Stimulated activated CD8-positive, alpha-beta memory T cell treated with anti-CD3 and anti-CD28 coated beads, Interleukin-4, amount 100 ng/mL, for 1 hour (primary cell): ENCODE measurements at places on chromosomes 5 and 9.

DNA sequence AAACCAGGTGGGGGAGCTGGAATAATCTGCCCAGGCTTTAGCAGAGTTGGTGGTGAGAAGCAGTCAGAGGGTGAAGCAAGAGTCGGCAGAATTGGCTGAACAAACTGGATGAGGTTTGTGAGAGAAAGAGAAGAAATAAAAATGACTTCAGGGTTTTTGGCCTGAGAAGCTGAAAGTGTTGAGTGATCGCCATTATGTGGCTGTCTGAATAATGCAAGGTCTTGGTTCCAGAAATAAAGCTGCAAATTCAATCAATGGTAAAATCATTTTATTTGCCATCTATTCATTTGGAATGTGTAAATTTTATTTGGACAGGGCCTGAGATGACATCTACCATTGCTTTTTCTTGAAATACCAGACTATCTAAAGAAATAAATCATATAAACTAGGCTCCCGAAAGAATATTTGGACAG is 50.4 kb upstream of the DAB2 start:
- no peak for DNase-seq

GRCh38 chr5:77972469-77973252 is 196.5 kb upstream of the TBCA start:
- no peak for DNase-seq

DNA sequence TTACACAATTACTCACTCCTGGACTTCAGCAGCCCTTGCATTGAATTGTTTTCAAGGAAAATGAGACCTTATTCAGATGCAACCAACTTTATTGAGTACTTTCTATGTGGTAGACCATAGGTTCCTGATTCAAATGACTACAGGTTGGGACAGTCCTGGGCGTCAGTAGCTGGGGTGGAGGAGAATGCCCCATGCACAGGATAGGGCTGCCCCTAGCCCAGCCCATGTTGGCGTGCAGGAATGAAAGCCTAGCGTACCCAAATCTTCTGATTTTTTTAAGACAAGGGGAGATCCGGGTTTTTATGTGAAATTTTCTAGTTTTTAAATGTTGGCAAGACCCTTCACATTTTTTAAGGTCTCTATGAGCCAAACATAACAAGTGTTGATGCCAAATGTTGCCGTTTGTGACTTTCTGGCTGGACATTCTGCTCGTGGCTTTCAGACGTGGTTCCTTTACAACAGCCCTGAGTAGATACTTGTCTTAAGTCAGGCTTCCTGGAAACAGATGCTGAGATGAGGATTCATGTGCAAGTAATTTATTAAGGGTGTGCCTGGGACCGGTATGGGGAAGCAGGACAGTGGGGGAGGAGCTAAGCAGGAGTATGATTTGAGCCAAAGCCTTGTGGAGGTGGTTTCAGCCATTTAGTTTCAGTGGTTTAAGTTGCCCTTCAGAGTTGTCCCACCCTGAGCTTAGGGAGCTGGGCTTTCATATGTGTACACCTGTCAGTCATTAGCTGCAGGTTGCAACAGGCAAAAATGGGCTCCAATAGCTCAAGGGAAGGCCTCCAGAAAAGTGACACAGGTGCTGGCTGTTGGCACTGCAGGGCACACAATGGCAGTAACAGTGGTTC is 154.1 kb downstream of the NTRK2 start:
- no peak for DNase-seq

- DNase-seq, result no peak
Measured at GRCh38 chr5:127492854-127493738, 24.3 kb upstream of the PRRC1 start.

GRCh38 chr9:137255448-137256114 is 454 bp downstream of the NELFB start:
- no peak for DNase-seq

DNA sequence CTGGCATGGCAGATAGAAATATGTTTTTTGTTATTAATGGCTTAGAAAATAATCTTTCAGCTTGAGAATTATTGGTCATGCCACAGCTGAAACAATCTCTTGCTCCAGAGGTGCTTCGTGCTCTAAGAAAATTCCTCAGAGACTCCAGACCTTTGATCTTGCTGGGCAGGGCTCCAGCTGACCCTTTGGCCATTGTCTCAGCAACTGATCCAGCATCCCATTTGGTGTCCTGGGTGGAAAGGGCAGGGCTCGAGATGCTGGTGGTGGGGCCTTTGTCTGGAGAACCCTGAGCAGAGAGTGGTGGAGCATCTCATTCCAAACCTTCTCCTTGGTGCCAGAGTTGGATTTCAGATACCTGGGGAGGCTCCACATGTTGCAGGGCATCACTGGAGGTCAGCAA is 43.2 kb upstream of the PIK3R1 start:
- no peak for DNase-seq

GRCh38 chr5:137791799-137792198 is 37.6 kb upstream of the HNRNPA0 start:
- no peak for DNase-seq

- no peak for DNase-seq
Measured at GRCh38 chr5:73303148-73304079, 130.4 kb downstream of the TMEM174 start.

GRCh38 chr9:31839273-31839672 is 545.2 kb upstream of the ACO1 start:
- DNase-seq, result no peak

- DNase-seq, result no peak
Measured at GRCh38 chr5:122164831-122165558, 35.6 kb downstream of the ZNF474 start.

- no peak for DNase-seq
Measured at GRCh38 chr9:22084336-22085035, 75.4 kb upstream of the CDKN2B start.

GRCh38 chr5:83133797-83134196 is 56.5 kb downstream of the XRCC4 start:
- no peak for DNase-seq

DNA sequence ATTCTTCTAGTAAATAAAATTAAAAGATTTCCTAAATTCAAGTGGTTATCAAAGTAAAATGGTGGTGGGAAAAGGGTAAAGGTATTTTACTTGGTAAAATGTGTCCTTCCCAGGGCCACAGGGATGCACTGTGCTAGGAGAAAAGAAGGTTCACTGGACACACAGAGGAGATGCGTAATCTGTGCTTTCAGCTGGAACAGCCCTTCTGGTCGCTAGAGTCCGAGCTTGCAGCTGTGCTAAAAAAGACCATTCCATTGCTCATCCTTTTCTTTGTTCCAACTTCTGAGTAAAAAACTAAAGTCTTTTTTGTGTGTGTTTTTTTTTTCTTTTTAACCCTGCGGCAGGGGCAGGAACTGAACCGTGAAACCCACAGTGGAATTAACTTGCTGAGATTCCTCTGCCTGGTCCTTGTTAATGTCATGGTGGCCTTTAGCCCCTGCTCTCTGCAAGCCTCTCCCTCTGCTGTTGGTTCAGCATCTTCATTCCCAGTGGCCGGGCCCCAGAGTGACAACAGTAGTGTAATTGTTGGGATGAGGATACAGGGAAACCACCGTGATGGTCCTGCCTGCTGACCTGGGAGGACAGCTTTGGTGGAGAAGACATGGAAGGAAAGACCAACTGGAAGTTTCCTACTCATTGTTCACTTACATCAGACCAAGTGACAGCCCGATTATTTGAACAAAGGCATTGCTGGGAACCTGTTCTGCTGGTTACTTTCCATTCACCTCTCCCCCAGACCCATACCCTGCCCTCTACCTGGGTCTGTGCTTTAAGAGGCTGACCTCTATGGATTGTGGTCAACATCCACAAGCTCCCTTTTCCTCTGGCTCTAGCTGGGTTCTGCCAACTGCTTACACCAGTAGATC is 31.9 kb upstream of the FSTL4 start:
- DNase-seq, result no peak

GRCh38 chr5:83564069-83564749 is 92.7 kb downstream of the VCAN start:
- no peak for DNase-seq

- no peak for DNase-seq
Measured at GRCh38 chr9:93177676-93178075, 6.3 kb upstream of the WNK2 start.

GRCh38 chr9:84759300-84759750 is 89.8 kb downstream of the NTRK2 start:
- DNase-seq, result no peak

GRCh38 chr5:9187614-9188013 is 358.3 kb downstream of the SEMA5A start:
- DNase-seq, result no peak

GRCh38 chr5:392431-392988 is 50.5 kb upstream of the EXOC3 start:
- peak; percentile 20 for DNase-seq

- DNase-seq, result no peak
Measured at GRCh38 chr9:130254747-130255630, 10.6 kb upstream of the HMCN2 start.

DNA sequence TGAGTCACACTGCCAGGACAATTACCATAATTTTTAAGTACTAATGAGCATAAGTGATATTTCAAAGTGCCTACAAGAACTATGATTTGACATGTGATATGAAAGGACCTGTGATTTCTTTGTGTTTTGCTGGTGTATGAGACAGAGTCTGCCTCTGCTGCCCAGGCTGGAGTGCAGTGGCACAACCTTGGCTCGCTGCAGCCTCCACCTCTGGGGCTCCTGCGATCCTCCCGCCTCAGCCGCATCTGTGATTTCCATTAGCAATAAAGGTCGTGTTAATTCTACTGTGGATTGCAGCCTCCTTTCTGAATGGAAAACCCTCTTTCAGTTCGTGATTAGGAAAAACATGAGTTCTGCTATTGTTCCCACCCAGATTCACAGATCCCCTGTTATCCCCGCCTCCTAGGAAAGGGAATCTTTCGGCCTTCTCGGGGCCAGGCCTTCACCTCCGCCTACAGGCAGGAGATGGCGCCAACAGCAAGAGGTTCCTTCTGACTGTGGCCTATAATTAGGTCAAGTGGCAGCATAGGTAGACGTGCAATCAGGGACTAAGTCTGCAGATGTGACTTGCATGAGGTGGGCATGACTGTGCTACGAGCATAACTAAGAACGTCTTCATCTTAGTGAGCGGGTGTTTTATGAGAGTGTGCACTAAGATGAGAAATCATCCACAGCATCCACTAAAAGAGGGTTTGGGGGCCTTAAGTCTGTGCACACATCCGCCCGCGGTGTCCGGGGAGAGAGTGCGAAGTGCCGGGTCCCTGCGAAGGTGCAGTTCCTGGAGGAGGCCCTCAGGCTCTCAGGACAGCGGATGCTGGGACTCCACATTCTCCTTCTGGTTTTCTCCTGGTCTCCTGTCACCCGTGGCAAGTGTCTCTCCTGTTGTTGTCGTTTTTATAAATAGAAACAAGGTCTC is 23.1 kb downstream of the TRIM7 start:
- DNase-seq, result no peak

DNA sequence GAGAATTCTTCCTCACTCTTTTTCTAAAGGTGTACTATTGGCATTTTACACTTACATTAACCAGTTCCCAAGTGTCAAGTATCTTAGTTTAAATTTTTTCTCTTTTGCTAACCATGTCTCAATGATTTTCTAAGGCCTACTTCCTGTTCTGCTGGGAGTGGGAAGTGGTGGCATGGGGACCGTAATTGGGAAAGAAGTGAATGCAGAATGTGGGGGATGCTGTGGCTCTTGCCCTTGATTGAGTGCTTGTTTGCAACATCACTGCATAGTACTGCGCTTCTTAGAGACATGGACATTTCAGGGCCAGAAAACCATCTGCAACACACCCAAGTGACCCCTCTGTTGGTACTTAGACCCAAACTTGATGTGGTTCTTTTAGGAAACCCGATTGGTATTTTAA is 32.8 kb downstream of the MRRF start:
- no peak for DNase-seq

DNA sequence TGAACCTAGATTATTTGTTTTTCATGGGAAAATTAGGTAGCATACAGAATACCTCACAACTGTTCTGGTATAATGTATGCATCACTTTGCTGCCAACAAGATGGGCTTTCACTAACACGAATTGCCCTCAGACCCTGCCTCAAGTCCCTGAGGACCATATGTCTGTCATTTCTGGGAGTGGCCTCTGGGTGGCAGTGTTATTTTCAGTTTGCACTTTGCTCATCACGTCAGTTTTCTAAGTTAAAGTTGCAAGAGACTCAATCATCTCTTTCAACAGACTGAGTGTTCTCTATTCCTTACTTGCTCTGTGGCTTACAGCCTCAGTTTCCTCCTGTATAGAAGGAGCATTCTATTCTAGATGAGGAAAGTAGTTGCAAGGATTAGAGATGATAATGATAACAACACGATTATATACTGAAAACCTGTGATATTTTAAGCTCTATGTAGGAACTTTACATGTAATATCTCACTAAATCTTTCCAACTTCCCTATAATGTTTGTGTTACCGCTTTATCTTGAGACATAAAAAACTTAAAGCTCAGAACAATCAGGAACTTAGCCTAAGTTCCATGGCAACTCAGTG is 55.7 kb downstream of the TSSK1B start:
- DNase-seq, result peak; percentile 21

DNA sequence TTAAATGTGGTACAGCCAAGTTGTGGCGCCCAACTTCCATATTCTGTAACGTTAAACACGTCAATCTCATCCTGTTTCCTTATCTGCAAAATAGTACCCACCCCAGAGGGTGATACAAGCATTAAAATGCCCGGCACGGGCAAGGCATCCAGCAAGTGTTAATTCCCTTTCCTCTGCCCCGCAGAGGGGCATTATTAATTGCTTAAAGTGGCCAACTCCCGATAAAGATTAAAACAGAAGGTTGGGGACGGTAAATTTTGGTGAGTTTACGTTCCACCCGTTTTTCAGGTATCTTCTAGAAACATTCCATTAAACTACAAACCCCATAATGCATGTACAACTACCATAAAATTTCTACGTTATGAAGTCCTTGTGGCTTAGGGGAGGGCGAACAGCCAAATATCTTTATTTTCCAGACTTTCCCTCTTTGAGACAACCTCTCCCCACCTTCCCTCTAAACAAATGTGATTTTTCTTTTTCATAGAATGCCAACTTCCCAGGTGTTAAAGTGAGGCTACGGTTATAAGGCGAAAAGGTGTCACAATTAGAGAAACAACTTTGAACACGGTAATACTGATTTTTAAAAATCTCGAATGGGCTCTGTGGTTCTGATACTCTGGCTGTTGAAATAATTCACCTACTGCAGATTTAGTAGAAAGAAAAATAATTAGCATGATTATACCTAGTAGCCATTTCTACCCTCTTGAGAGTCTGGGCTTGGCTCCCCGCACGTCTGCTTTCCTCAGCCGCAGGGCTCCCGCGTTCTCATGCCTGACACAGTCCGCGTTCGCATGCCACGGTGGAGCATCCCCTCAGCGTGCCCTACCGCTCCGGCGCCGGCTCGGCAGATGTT is 1.2 kb upstream of the GPBP1 start:
- DNase-seq, result no peak

DNA sequence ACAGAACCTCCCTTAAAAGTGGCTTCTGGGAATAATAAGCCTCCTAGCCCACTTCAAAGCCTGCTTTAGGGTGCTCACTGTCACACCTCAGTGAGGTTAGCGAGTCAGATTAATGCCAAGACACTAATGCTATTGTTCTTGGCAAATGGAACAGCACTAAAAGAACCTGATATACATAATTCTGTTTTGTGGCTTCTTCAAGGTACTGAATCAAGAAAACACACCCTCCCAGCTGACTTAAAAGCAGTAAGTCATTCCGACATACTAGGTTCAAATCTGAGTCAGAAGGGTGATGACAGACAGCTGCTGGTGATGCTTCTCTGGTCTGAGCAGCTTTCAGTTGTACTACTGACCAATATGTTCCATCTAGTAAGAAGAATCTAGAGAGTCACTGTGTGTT is 121.6 kb downstream of the OXCT1 start:
- DNase-seq, result no peak

GRCh38 chr5:129021744-129022143 is 56.5 kb downstream of the SLC27A6 start:
- no peak for DNase-seq
